ENCODE measurements at places on chromosomes 1 and 21.

GRCh38 chr1:206496131-206496793, 11.1 kb upstream of the RASSF5 start:
- no peak for DNase-seq

GRCh38 chr21:15066123-15066575, 1.3 kb upstream of the NRIP1 start:
- no peak for DNase-seq

DNA sequence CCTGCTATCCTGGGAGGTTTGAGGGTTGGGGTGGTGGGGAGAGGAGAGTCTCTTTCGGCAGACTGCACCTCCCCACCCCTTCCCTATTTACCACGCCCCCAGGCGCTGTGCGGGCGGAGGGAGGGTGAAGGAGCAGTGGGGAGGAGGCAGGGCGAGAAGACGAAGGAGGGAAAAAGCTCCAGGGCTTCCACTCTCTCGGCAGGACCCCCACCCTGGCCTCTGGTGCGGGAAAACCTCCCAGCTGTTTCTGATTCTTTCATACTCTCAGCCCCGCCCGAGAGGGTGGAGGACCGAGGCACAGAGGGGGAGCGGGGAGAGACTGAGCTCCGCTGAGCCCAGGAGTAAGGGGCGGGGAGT, 866 bp upstream of the WNT2B start:
- peak; percentile 71 for DNase-seq

DNA sequence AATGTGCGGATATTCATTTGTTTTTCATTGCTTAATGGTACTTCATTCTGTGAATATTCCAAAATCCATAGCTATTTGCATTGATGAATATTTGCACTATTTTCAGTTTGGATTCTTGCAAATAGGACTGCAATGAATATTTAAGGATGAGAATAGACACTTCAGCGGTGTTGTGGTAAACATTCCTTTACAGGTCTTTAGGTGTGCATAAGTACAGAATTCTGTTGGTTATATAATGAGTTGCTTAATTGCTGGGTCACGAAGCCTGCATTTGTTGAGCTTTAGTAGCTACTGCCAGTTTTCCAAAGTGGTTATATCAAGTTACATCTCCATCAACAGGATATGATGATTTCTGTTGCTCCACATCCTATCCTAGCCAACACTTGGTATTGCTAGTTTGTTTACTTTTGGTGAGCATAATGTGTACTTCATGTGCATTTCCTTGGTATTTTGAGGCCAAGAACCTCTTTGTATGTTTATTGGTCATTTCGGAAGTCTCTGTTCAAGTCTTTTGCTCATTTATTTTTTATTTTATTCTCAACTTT, 64.2 kb upstream of the CYYR1 start:
- no peak for DNase-seq

- DNase-seq = no peak
These were observed 26.8 kb upstream of the BACH1 start for GRCh38 chr21:29271927-29272333.

GRCh38 chr1:16129921-16130543, 25.8 kb downstream of the EPHA2 start:
- DNase-seq = no peak

GRCh38 chr21:46083791-46084561, 13.9 kb upstream of the COL6A2 start:
- no peak for DNase-seq

GRCh38 chr1:90731382-90732050, 14.4 kb upstream of the BARHL2 start:
- DNase-seq = no peak

- DNase-seq = no peak
These were observed 120.6 kb downstream of the SLC45A1 start for GRCh38 chr1:8438489-8438888.

- no peak for DNase-seq
These were observed 60.0 kb upstream of the TMPRSS2 start for GRCh38 chr21:41567901-41568510.

GRCh38 chr1:157239936-157240335, 101.7 kb upstream of the ETV3 start:
- DNase-seq = no peak

DNA sequence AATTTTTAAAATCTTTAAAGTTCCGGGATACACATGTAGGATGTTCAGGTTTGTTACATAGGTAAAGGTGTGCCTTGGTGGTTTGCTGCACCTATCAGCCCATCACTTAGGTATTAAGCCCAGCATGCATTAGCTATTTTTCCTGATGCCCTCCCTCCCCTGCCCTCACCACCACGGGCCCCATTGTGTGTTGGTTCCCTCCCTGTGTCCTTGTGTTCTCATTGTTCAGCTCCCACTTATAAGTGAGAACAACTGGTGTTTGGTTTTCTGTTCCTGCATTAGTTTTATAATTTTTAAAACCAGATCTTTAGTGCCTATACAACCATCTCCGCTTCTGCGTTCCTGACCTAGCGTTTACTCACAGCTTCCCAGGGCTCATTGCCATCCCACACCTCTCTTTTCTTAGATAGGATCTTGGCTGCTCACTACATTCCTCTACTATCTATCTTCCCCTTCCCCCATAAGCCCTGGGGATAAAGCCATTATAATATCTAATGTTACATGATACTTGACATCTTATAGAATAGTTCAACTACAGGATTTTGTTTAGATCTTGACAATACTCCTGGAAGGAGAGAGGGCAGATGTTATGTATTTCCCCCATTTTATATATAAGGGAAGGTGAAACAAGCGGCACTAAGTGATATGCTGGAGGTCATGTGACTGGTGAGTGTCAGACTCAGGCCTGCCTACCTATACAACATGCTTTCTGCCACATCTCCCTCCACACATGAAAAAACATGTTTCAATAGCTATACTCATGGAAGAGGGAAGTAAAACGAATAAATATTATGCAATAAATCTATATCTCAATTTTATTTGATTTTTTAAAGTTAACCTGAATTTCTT, 52.3 kb upstream of the DNAJC6 start:
- DNase-seq = no peak

- peak; percentile 79 for DNase-seq
These were observed 40.0 kb upstream of the MAGOH start for GRCh38 chr1:53278298-53278725.

GRCh38 chr1:151047925-151048644, 534 bp downstream of the C1orf56 start:
- peak; percentile 80 for DNase-seq

- no peak for DNase-seq
These were observed 96.2 kb downstream of the BEND5 start for GRCh38 chr1:48680411-48681035.

DNA sequence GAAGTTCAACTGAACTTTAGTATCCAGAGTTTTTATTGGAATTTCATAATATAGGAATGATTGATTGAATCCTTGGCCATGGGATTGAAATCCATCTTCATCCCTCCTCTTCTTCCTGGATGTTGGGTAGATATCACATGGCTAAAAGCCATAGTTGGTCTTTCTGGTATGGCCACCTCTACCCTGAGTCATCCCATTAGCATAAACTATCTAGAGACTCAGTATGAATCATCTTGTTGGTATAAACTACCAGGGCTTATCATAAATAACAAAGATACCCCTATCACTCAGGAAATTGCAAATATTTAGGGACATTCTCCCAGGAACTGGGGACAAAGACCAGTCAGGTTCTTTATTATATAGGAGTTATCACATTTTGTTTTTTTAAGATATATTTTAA, 21.2 kb upstream of the ZP4 start:
- DNase-seq = no peak

GRCh38 chr1:61741711-61742619, at the start of gene PATJ:
PATJ (plus strand) TSS chr1:61742480; CDS start chr1:61762893, 20,413 bp downstream.
- DNase-seq = peak; percentile 75

- no peak for DNase-seq
These were observed 9.0 kb downstream of the CREG1 start for GRCh38 chr1:167544447-167545093.

GRCh38 chr1:159753386-159753785, 27.4 kb upstream of the DUSP23 start:
- DNase-seq = no peak

DNA sequence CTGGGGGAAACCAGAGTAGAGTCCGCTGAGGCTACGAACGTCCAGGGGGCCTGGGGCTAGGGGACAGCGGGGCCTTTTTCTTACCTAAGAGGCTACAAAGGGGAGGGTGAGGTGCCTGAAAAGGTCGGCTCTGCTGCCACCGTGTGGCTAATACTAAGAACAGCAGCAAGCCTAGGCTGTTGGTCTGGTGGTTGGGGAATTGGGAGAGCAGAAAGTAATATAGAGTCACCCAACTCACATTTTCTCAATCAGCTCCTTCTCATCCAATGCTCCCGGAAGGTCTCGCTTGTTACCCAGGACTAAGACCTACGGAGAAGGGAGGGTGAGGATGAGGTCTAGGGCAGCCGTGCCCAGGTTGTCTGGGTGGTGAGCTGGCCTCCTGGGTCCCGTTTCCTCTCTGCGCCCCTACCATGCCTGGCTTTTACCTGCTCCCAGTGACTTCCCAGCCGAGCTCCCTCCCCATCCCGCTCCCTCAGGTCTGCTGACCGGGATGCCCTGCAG, 9.3 kb downstream of the ARL8A start:
- DNase-seq = peak; percentile 65

All from right forelimb (tissue), 1 donor.